Breast epithelium (tissue), 4 donors: ENCODE measurements at places on chromosomes 16 and 17. TPM values are rescaled to one million over a fixed set of nuclear protein-coding genes. Genes with fewer than 3 reads are reported as not detected.

The TMEM235 gene
- not detected for total RNA-seq

- no peak for DNase-seq
Observed at GRCh38 chr16:58109330-58109729, 19.9 kb downstream of the CFAP20 start.

DNA sequence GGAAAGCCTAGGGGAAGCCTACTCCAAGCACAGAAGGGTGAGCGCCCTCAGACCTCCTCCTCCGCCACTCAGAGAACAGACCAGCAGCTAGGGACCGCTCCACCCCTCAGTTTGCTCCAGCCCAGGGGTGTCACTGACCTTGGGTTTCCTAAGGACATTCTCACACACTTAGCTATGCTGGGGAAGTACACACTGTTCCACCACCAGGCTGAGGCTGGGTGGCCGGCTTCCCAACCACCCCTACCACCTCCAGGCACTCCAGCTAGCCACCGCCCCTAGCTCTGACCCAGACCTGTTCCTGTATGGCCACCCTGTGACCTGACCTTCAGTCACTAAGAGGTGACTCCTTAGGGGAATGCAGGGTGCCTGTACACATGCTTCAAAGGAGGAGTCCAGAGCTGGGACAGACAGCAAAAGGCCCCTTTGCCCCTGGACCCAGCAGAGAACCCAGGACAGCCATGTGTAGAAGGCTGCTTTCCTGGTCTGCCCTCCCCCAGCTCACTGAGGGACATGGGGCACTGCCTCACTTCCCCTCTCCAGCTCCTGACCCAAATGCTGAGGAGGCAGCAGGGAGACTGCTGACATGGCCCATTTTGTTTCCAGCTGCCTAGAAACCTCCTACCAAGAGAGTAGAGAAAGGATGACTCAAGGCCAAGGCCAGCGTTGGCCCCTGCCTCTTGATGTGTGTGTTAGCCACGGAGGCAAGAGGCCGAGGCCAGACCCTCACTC lies 6.7 kb downstream of the HSPB9 start:
- DNase-seq = no peak

DNA sequence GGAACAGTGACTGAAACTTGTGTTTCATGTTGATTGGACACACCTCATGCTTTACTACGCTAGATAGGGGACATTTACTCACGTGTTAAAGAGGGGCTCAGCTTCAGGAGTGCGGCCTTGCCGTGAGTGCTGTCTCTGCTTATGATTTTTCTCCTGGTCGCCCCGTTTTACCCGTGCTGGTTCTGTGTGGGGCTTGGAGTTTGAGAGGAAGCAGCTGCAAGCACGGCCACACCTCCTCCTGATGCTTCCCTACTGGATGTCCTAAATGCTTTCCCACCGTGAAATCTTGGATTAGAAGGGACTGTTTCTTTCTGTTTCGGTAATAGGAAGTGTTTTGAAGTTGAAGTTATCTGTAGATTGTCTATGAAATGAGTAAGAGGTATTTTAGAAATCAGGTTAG lies 54.0 kb upstream of the ZNF750 start:
- no peak for DNase-seq

DNA sequence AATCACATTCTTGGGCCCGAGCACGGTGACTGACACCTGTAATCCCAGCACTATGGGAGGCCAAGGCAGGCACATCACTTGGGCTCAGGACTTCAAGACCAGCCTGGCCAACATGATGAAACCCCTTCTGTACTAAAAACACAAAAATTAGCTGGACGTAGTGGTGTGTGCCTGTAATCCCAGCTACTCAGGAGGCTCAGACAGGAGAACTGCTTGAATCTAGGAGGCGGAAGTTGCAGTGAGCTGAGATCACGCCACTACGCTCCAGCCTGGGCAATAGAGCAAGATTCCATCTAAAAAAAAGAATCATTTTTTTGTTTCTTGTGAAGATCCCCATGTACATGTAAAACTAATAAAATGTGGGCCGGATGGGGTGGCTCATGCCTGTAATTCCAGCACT lies 53.1 kb upstream of the ATF7IP2 start:
- no peak for DNase-seq

- no peak for DNase-seq
Observed at GRCh38 chr16:159136-159849, 6.5 kb upstream of the HBM start.
